ENCODE measurements at places on chromosomes 1 and 21. TPM values are rescaled to one million over a fixed set of nuclear protein-coding genes. Genes with fewer than 3 reads are reported as not detected.

- no peak for DNase-seq
Measured at GRCh38 chr1:21212126-21212525, 35.4 kb upstream of the EIF4G3 start.

- no peak for DNase-seq
Measured at GRCh38 chr1:19462781-19463503, 22.4 kb downstream of the CAPZB start.

DNA sequence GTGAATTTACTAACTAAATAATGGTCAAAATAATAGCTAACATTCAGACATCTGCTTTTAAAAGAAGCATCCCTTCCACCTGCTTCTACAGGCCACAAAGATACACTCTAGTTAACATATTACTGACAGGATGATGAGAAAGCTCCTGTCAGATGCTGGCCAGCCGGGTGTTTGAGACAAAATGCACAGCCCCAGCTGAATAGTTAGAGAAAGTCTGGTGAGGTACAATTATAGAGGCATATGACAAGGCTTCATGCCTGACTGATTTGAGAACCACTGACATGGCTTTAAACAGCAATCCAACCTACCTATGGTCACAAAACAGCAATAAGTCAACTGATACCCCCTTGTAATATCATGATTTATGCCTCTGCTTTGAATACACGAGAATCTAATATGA is 137.0 kb downstream of the DENND1B start:
- no peak for DNase-seq

OVAAL gene
- not detected for total RNA-seq

SDC3 gene
- total RNA-seq, result 43.2 TPM

RGSL1 gene
- total RNA-seq, result not detected

CAMK2N1 gene
- total RNA-seq, result 28.5 TPM
